Inflammatory macrophage treated with lipopolysaccharide for 4 hours (primary cell): ENCODE measurements at places on chromosomes 7 and 10.

DNA sequence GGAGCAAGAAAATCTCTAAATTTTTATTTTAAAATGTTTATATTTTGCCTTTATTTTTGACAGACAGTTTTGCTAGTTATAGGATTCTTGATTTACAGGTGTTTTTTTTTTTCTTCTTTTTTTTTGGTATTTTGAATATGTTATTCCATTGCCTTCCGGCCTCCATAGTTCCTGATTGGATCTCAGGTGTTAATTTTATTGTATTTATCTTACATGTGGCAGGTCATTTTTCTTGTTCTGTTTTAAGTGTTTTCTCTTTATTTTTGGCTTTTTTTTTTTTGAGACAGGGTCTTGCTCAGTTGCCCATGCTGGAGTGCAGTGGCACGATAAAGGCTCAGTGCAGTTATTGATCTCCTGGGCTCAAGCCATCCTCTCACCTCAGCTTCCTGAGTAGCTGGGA is 73.9 kb downstream of the MLLT10 start:
- DNase-seq = no peak

- no peak for DNase-seq
These were observed 80.9 kb downstream of the LRMDA start for GRCh38 chr10:75512203-75512933.

DNA sequence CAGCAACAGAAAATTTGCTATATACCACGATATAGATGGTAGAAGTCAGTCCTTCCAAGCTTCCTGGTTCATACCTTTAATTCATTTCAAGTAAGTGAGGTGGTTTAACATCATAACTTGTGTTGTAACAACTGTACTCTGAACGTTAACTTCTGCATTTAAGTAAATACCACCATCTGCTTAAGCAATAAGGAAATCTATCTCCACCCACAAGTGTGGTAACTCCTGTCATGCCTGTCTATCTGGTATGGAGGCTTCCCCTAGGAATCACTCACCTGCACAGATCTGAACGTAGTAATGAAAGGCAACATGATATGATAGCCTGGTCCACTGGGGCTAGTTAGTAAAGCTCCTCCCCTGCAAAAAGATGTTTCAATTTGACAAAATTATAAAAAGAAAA is 2.3 kb downstream of the ERLIN1 start:
- DNase-seq = peak; percentile 88

- peak; percentile 64 for DNase-seq
These were observed 25.5 kb downstream of the PRR15 start for GRCh38 chr7:29588900-29589696.

DNA sequence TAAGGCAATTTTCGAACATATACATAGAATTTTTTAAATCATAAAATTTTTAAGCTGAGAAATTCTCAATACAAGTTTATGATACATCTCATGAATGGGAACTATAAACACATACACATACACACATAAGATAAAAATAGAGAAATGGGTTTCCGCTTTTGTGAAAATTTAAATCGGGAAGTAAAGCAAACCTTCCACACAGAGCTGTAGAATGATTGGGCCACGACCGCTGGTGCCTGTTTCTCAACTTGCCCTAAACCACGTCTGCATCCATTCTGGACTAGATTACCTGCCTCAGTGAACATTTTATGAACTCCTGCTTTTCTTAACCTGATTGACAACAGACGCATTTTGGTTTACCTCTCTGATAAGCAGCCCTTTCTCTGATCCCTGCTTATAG is 264.4 kb downstream of the SKAP2 start:
- DNase-seq = peak; percentile 4

DNA sequence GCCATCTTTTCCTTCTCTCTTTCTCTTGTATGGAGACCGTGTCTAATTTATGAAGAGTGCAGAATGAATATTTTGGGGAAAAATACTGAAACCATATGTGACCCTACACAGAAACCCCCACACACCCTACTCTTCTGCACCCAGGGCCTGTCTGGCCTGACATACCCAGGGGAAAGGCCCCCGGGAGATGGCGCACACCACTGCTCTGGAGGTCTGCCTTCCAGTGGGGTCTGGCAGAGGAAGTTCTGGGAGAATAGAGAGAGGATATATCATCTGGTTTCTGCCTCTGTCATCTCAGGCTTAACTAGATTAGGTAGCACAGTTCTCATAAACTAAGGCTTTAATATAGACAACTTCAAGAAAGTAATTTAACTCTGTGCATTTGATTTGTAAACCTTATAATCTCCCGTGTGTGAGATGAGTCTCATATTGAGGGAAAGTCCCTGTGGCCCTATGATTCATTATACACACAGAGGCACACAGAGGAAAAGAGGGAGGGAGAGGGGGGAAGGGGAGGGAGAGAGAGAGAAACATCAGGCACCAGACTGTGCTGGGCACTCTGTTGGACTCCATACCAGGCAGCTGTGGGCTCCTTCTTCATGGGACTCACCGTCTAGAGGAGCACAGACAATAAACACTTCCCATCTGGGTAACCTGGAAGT is 123.3 kb downstream of the AOAH start:
- DNase-seq = peak; percentile 51

DNA sequence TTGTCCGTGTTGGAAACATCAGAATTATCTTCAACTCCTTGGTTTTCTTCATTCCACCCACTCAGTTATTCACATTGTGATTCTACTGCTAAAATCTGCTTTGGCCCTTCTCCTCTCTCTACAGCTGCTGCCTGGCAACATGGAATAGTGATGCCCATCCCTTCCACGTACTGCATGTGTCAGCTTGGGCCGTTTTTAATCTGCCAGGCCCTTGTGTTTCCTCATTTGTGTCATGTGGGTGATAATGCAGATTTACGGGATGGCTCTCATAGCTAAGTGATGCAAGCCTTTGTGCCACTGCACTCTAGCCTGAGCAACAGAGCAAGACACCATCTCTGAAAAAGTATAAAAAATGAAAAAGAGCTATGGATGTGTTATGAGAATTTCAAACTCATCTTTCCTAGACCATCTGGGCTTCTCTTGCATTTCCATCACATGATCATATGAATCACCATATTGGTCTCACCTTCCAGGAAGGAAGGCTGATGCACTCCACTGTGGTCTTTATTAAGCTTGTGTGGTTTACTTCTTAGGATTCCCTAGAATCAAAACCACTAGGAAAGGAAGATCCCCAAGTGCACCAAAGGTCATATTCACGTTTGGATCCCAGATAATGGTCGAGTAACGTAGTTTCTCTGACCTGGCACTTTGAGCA is 20.6 kb upstream of the CELF2 start:
- no peak for DNase-seq

DNA sequence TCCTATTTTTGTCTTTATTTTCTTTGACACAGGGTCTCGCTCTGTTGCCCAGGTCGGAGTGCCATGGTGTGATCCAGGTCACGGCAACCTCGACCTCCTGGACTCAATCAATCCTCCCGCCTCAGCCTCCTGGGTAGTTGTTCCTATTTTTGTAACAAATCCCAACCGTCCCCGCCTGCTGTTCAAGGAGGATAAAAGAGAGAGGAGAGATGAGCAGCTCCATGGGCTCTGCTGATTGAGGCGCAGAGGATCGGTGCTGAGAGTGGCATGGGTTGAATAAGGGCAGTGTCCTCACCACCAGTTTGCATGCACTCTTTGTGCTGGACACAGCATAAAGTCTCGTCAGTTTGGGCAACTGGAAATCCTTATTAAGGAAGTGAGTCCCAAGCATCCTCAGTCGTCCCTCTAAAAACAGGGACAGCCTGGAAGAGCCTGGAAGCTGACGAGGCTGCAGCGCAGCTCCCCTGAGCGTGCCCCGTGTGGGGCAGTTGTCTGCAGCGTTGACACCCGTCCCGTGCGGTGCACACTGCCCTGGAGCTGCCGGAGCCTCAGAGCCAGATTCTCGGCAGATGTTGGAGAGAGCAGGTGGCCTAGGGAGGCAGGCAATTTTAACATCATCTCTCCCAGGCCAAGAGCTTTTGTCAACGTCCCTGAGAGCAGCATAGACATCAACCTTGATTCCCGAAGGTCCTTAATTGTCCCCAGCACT is 404.2 kb upstream of the RNF32 start:
- DNase-seq = no peak

DNA sequence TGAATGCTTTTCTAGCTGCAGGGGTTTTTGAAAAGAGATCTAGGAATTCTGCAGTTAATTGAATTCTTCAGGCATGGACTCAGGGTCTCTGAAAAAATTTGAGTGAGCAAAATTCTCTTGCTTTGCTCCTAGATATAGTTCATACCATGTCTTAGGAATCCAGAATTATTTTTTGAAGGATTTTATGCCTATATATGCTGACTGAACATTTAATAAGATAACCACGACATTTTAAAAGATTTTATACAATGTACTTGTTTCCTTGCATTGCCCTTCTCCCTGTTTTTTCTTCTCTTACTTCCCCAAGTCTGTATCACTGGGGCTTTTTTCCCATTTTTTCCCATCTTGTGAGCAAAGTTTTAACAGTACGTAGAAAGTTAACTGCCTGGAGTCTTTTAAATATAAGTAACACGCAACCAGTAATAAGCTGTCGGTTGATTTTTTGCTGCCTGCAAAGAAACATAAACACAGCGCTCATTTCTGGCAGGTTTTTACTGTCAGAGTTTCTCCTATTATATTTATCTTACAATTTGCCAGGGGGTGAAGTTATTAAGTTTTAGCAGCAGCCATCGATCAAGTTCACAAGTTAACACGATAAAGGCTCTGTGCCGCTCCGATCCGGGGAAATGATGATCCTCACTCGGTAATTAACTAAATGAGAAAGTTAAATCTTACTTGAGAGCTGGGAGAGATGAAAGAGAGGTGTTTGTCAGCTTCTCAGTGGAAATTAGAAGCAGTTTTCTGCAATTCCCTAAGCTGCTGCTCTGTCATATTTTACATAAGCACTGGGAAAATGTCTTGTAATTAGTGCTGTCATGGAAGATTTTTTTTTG is 81.0 kb downstream of the POLL start:
- no peak for DNase-seq

DNA sequence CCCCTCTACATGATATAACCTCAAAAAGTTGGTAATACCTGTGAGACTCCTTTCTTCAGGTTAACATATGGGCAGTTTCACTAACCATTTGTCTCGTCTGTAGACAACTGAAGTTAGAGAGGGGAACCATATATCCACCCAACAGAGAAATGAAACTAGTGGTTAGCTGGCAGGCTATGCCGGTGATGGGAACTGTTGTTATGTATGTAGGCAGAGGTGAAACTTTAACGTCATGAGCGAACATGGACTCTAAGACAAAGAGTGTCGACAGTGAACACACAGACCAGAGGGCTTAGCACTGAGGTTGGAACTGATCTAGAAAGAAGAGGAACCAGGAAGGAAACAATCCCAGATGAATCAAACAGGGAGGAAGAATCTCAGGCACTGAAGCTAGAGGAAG is 112.4 kb downstream of the ELMO1 start:
- DNase-seq = peak; percentile 93

DNA sequence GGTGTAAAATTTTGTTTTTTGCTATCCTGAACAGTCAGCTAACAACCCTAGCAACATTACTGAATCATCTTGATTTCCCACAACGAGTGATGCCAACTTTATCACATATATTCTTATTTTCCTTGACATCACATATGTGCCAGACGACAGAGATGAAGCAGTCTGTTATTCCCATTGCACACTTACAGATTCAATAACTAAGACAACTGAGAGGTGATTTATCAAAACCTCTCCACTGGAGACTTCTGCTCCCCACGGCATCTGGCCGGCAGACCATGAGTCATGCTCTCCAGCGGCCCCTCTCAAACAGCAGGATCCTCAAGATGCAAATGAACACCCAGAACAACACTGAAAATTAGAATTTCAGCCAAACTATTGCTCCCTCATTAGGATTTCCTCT is 57.1 kb downstream of the AMPH start:
- DNase-seq = no peak
